ENCODE measurements at places on chromosomes 6 and 20.

DNA sequence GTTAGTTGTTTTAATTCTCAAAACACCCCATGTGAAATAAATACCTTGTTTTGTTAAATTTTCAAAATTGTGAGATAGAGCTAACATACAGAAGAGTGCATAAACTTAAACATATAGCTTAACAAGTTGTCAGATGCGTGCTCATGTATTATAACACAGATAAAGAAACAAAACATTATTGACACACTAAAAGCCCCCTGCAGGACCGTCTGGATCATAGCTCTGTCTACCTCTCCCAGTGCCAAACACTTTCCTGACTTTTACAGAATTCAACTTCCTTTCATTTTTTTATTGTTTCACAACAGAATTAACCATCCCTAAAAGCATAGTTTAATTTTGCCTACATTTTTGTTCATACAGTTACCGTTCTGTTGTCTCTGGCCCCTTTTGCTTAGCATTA lies 17.8 kb upstream of the FRK start:
- no peak for DNase-seq

DNA sequence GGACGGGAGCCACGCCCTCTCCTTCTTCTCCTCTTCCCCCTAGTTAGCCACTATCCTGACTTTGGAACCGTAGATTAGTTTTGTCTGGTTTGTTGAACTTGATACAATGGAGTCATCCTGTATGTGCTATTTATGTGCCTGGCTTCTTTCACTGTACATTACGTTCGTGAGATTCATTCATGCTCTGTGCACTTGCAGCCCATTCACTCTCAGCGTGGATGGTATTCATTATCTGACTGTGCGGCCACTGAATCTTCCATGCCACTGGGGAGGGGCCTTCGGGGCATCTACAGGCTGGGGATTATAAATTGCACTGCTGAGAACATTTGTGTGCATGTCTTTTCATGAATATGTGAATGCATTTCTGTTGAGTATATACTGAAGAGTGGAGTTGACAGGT lies 262.5 kb downstream of the CDH26 start:
- no peak for DNase-seq

DNA sequence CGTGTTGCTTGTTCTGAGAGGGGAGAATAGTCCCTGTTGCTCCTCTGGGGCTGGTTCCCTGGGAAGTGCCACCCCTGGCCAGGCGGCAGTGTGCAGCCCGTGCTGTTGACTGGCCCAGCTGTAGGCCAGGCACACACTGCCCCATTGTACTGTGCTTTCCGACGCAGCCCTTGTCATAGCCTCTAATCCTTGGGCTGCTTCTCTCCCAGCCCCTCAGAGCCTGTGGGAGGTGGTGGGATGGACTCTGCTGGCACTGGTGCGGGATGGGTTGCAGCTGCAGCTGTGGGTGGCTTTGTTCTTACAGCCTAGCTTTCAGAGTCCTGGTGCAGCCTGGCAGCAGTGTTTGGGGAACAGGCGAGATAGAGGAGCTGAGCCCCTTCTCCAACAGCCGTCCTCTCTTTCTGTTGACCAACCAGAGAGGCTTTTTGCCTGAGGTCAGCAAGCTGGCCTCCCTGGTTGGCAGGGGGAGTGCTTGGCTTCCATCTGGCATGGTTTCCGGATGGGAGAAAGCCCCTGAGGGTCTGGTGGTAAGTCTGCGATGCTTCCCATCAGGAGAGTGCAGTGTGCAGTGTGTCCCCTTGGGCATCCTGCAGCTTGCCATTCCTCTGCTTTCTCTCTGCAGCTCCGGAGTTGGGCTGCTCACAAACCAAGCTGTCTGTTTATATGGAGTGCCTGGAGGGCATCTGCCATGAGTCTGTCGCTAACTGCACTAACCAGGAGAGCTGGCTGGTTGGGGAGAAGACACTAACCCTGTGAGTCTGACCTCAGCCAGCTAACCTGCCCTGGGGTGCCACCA lies 12.1 kb downstream of the TJAP1 start:
- no peak for DNase-seq

DNA sequence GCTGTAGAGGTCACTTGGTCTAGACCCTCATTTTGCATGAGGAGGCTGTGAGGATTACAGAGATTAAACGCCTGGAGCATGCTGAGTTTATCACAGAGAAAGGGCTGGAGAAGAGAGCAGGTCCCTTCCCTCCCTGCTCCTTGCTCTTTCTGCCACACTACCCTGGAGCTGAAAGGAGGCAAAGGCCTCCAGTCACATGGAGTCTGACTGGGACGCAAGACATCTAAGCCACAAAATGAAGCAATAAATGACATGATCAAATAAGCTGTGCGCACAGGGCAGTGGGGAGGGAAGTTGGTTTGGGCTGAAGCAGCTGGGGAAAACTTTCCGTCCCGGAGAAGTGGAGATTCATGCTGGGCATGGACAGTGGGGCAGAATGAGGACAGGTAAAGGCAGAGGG lies 33.3 kb downstream of the ATXN1 start:
- no peak for DNase-seq

DNA sequence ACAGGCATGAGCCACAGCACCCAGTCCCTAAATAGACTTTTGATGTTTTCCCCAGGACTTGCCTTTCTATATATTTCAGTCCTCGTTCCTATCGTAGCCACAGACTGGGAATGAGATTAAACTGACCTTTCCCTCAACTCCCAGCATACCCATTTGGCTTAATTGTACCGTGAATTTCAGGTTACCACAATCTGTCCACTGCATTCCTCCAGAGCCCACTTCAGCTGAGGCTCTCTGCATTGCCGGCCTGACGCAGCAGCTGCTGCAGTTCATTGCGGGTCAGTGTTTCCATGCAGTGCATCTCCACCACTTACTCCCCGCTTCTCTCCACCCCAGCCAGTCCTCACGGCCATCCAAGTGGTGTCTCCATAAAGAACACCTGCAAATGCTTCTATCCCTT lies 103.1 kb upstream of the RIN2 start:
- DNase-seq = no peak

DNA sequence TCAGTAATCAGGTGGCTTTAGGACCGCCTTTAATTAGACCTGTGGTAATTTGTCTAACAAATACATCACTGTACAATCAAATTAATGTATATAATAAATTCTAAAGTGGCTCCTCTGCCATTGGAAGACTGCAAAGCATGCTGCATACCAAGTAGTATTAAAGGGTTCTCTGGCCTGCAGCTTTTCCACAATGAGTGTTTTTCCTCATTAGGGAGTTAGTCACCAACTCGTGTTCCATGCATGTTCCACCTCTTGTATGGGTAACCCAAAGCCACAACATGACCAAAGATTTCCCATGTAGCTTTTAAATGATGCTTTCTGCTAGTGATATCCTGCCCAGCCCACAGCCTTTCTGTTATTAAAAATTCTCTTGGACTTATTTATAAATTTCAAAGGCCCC lies 218.7 kb downstream of the FUT9 start:
- DNase-seq = no peak

DNA sequence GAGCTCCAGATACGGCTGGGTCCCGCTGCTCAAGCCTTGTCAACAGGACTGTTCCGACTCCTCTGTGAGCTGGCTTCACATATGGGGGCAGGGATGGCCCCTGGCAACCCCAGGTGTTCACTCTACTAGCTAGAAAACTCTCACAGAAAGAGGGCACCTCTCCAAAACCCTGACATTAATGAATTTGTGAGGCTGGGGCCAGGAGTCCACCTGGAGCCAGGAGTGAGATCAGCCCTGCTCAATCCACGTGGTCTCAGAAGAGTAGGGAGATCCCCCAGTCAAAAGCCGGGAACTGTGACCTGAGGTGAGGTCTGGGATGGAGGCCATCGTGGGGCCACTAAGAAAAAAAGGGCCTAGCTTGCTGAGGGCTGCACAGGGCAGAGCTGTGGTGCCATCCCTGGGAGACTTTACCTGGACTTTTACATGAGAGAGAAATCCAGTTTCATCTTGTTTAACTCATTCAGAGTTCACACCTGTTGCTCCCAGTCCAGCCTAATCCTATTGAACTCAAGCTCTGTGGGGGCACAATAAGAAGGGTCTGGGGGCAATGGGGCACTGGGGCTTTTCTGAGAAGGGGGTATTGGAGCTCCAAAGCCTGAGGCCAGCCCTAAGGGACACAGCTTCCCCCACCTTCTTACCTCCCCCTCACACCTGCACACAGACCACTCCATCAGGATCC lies 144.3 kb upstream of the MLN start:
- no peak for DNase-seq

All from stimulated activated CD4-positive, alpha-beta T cell treated with anti-CD3 and anti-CD28 coated beads, Interleukin-4, amount 100 ng/mL, for 4 hours (primary cell).